Motor neuron (in vitro differentiated cells): ENCODE measurements at places on chromosomes 2 and 18. TPM values are rescaled to one million over a fixed set of nuclear protein-coding genes. Genes with fewer than 3 reads are reported as not detected.

Gene NFU1
- total RNA-seq = 37.8 and 46.4 TPM in 2 replicates

Gene PJVK
- total RNA-seq = 1.9 and 3.5 TPM in 2 replicates

Gene EPAS1
- total RNA-seq = 0.81 and 1.8 TPM in 2 replicates

Gene MYO1B
- total RNA-seq = 97.2 and 99.8 TPM in 2 replicates

Gene PDE1A
- total RNA-seq = 11.1 and 13.5 TPM in 2 replicates
